Neural progenitor cell (in vitro differentiated cells): ENCODE measurements at places on chromosomes 12 and 14.
A peak's percentile ranks its signal among the peaks of the same experiment; 100 is the strongest.

GRCh38 chr12:26493656-26494055, 298.3 kb downstream of the SSPN start:
- DNase-seq, result no peak

- peak; percentile 42 for DNase-seq
Measured at GRCh38 chr14:30996892-30997659, 28.4 kb upstream of the AP4S1 start.

DNA sequence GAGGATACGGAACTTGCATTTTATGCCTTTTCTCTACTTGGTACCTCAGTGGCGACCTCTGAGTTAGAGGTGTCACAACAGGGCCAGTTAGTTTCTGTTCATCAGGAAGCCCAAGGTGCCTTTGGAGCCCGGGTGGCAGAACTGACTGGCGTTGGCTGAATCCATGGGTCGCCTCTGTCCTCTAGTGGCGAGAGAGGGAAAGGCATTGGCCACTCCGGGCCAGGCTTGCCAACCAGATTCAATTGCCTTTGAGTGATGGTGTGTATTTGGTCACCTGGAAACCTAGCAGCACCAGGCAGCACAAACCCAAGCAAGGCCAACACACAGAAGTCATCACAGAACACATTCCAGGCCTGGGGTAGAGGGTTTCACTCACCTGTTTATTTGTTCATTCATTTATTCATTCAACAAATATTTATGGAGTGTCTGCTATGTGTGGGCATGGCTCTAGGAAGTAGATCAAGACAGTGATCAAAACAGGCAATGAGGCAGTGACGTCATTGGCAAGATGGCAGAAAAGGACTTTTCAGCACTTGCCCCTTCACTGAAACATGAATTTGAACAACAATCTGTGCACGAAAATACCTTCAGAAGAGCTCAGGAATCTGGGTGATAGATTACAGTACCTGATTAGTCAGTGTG, 40.5 kb upstream of the KCNA5 start:
- DNase-seq, result peak; percentile 84

- no peak for DNase-seq
Measured at GRCh38 chr12:128991716-128992115, 138.4 kb downstream of the GLT1D1 start.

DNA sequence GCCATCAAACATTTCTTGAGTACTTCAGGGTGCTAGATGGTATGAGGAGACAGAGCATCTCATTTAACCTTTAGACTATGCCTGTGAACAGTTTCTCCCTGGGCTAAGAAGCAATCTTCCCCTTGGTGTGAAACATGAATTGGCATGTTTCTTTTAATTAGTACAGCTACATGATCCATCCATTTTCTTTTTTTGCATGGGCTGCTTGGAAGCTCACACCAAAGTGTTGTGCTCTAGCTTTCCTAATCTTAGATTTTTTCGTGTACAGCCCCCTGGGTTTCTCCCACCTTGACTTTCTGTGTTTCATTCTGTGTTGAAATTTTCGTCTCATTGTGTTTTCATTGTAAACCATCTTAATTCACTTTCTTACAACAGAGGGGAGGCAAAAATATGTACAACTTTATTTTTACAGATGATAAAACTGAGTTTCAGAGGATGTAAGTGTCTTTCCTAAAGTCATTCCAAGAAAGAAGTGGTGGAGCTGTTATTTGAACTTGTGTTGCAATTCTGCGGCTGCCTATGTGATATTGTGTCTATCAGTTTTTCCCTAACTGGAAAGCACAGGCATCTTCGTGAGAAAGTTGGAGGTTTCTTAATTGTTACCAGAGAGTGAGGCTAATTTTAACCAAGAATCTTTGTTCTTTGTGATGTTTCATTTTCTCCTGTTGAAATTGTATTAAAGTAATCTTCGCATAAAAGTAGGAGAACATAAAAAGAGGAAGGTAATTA, 64.5 kb downstream of the DAAM1 start:
- DNase-seq, result no peak

GRCh38 chr12:113152835-113153814, 3.6 kb downstream of the CFAP73 start:
- peak; percentile 87 for DNase-seq

DNA sequence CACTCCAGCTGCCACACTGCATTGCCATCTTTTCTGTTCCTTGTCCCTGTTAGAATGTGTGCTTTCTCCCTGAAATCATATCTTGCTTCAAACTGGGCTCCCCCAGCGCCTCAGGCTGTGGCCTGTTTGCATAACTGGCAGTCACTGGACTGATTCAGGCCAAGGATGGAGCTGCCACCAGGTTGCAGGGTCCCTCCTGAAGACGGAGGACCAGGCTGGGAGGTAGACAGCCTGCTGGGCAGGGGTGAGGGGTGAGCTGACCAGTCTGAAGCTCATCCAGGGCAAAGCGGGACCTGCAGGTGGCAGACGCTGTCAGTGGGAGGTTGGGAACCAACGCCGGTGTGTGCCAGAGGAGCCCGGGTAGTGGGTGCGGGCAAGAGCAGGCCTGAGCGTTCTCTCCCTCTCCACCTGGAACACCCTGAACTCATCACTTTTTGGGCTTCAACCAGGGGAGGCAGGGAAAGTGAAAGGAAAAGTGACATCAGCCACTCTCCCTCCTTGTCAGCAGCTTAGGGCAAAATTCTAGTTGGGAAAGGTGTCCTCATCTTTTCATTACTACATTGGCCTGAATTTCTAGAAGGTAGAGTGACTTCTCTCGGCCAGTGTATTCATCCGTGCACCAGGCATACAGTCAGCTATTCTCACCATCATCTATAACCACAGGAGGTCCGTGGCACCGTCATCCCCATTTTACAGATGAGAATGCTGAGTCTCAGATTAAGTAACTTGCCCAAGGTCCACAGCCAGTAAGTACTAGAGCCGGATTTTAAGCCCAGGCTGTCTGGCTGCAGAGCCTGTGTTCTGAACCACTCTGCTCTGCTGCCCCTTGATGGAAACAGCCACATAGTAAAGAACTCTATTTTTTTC, 219.1 kb downstream of the SLC41A2 start:
- DNase-seq, result no peak

DNA sequence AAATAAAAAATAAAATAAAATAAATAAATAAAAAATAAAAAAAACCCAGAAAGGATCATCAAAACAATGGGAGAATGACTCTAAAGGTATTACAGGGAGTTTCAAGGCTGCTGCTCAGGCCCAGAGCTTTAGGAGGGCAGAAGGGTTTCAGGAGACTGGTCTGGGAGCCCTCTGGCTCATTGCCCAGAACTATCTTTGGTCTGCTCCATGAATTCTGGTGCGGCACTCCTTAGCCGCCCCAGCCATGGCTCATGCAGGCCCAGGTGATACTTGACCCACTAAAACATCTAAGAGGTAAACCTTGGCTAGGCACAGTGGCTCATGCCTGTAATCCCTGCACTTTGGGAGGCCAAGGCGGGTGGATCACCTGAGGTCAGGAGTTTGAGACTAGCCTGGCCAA, 14.7 kb upstream of the TMED10 start:
- DNase-seq, result no peak

GRCh38 chr14:36478782-36479181, 41.2 kb downstream of the NKX2-1 start:
- no peak for DNase-seq

DNA sequence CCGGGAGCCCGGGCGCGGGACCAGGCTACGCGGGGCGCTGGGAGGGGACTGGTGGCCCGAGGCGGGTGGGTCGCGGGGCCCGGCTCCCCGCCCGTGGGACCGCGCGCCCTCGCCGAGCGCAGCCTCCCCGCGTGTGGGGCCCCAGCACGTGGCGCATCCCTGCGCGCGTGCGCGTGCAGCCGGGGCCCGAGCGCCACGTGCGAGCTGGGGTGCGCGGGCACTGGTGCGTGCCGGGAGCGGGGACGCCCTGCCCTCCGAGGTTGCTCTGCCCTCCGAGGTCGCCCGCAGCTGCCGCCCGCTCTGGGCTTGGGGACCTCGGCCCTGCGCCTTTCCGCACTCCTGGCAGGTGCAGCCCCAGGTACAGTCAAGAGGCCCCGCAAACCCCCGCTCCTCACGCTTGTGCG, 365 bp upstream of the CCDC88C start:
- peak; percentile 82 for DNase-seq

- DNase-seq, result no peak
Measured at GRCh38 chr14:44438221-44438620, 68.9 kb downstream of the FSCB start.

DNA sequence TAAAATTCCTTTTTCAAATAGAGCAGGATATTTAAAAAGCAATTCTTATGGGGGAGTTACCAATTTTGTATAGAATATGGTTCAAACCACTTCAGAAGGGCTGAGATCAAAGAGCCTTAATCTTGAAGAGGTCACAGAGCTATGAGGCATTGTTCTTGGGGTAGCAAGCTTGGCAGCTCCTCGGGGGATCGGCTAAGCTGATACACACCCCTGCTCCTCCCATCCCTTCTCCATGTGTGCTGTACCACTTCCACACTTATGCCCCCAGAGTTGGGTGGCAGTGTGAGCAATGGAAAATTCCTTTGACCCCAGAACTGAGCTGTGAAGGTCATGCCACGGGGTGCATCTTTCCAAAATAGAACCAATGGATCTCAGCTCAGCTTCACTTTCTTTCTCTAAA, 15.0 kb upstream of the TMEM30B start:
- DNase-seq, result peak; percentile 27

DNA sequence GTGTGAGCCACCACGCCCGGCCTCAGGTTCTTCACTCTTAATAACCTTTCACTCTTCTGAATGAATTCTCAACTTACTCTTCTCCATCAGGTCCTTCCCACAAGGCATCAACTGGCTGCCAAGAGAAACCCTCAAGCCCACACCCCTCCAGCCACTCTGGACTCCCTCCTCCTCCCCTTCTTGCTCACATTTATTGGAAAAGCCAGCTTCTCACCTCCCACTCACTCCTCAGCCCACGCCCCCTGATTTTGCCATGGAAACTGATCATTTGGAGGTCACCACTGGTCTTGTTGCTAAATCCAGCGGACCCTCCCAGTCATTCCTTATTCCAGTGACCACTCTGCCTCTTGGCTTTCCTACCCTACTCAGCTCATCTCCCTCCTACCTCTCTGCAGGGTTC, 17.4 kb upstream of the ACVR1B start:
- DNase-seq, result no peak

- DNase-seq, result no peak
Measured at GRCh38 chr14:69285661-69286255, 25.8 kb downstream of the GALNT16 start.

- DNase-seq, result no peak
Measured at GRCh38 chr12:57343703-57344378, 87.0 kb downstream of the R3HDM2 start.

- DNase-seq, result no peak
Measured at GRCh38 chr12:38159092-38159551, 157.5 kb upstream of the ALG10B start.

GRCh38 chr12:87119713-87120112, 863.5 kb upstream of the MGAT4C start:
- no peak for DNase-seq

- DNase-seq, result no peak
Measured at GRCh38 chr12:39989501-39989900, 116.4 kb downstream of the SLC2A13 start.

GRCh38 chr14:74296037-74296467, 6.7 kb downstream of the ABCD4 start:
- DNase-seq, result no peak

- no peak for DNase-seq
Measured at GRCh38 chr12:25072906-25073650, 121.9 kb downstream of the DNAI7 start.

DNA sequence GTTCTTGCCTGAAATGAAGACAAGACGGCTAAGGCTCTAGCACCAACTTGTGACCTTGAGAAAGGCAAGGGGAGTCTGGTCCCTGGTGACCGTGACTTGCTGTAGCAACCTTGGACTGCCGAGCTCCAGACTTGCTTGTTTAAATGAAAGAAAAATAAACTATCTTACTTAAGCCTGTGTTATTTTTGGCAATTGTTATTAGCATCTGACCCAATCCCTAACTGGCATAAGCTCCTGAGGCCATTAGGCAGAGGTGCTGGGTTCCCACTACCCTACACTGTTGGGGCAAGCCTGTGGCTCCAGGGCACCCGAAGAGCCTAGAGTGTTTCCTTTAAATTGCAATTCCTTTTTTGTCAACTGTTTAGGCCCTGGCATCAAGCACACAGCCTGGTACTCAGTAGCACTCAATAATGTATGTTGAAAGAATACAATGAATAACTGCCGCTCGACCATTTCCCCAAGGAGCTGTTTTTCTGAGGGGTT, 106.9 kb upstream of the HIF1A start:
- no peak for DNase-seq
